Activated naive CD4-positive, alpha-beta T cell treated with anti-CD3 and anti-CD28 coated beads, Interleukin-2, amount 50 U/mL, for 72 hours (primary cell): ENCODE measurements at places on chromosomes 7 and 10. TPM values are rescaled to one million over a fixed set of nuclear protein-coding genes. Genes with fewer than 3 reads are reported as not detected.

- no peak for DNase-seq
These were observed 30.4 kb downstream of the KLRG2 start for GRCh38 chr7:139452958-139453672.

- peak; percentile 18 for DNase-seq
These were observed 1247.8 kb downstream of the GATA3 start for GRCh38 chr10:9302140-9302746.

- no peak for DNase-seq
These were observed 163.2 kb downstream of the SH2D4B start for GRCh38 chr10:80700760-80701444.

DNA sequence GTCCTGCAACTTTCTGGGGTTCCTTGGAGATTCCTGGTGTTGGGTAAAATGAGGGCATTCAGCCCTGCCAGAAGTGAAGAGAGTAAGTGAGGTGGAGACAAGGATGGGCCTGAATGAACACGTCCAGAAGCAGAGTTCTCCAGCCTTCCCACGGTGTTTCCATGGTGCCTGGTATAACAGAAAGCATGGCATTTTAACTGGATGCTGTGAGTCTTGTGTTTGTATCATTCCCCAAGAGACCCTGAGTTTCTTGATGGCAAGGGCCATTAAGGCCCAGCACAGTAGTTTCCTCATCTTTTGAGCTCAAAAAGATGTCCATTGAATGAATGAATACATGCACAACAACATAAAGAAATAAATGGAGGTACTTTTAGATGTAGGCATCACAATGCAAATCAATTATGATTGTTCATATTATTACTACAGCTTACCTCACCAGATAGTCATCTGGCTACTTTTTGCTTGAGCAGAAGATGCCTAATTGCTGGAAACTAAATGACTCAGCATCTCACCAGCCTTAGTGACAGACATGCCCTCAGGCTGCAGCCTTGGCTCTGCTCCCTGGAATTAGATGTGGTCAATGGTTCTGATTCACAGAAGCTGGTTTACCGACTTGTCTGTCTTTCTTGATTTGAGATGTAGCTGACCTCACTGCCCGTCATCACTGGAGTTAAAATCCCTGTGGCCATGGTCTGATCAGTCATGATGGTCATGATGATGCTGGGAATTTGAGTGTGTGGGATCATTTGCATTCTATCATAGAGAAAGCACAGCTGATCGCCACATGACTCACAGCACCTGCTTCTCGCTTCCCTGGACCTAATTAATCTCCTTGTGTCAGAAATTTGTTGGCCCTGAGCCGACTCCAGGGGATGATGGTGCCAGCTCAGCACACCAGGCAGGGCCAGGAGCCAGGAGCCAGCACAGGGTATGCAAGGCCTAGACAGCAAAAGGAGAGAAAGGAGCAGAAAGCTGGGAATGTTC lies 83.9 kb downstream of the CXCL12 start:
- DNase-seq = no peak

GRCh38 chr7:133625046-133625445 lies 372.2 kb downstream of the EXOC4 start:
- no peak for DNase-seq

DNA sequence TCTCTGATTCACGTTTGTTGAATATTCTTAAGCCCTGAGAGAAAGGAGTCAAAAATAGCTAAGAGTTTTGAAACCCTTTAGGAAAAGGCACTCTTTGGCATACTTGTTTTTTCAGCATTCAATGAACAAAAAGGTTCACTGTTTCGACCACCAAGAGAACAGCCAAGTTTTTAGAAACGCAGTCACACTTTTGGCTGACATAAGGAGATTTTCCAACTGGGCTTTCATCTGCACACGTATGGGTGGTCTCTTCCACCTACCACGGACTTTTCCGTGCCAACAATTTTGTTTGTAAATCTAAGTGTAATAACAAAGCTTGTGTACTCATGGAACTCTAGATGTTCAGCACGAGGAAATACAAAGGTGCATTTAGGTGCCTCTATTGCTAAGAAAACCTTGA lies 270.3 kb downstream of the WDR11 start:
- no peak for DNase-seq

GRCh38 chr10:17046989-17047388 lies 82.6 kb downstream of the CUBN start:
- no peak for DNase-seq

DNA sequence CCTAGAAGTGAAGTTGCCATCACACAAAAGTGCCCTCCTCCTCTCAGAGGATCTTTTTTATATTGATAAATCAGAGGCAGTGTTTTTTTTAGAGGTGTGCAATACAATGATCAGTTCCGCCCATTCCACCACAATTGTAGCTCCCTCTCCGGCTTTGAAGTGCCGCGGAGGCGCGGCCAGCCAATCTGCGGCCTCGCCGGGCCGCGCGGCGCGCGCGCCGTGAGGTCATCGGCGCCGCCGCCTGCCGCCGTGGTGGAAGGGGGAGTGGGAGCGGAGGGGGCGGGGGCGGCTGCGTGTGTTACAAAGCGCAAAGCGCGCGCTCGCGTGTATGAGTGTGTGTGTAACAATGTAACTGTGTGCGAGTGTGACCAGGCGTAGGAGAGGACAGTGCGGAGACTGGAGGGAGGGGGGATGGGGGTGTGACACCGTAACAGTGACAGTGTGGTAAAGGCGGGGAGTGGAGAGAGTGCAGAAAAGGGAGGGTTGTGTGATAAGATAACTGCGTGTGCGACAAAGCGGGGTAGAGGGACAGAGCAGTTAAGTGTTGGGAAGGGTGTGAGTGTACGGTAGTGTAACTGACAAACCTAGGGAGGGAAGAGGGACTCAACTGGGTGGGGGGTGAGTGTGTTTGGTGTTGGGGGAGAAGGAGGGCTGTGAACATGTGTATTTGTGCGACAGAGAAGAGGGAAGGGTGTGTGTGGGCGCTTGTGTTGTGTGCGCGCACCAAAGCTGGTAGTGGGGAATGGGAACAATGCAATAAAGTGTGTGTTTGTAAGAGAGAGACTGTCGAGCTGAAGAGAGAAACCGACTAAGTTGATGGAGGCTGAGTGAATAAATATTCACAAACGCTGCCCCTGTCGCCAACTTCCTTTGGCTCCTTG lies at the start of gene SP8:
Gene SP8, minus strand, starts transcription at position 108 of the 881 bp plus-strand sequence. Its CDS starts 88 bp downstream, at position 20.
- no peak for DNase-seq

- no peak for DNase-seq
These were observed 6.6 kb upstream of the CUZD1 start for GRCh38 chr10:122852261-122852660.

DNA sequence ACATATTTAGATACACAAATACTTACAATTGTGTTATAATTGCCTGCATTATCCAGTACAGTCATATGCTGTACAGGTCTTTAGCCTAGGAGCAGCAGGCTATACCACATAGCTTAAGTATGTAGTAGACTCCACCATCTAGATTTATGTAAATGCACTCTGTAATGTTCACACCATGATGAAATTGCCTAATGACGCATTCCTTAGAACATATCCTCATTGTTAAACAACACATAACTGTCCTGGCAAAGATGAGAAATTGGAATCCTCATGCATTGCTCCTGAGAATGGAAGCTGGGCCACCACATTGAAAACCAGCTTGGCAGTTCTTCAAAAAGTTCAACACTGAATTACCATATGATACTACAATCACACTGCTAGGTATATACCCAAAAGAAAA lies 1002.8 kb upstream of the CELF2 start:
- no peak for DNase-seq

- no peak for DNase-seq
These were observed 61.1 kb downstream of the MKI67 start for GRCh38 chr10:128064970-128065580.

- DNase-seq = no peak
These were observed 106.7 kb downstream of the USP6NL start for GRCh38 chr10:11504566-11505285.

- no peak for DNase-seq
These were observed 16.7 kb downstream of the UBTD1 start for GRCh38 chr10:97515271-97515978.

DNA sequence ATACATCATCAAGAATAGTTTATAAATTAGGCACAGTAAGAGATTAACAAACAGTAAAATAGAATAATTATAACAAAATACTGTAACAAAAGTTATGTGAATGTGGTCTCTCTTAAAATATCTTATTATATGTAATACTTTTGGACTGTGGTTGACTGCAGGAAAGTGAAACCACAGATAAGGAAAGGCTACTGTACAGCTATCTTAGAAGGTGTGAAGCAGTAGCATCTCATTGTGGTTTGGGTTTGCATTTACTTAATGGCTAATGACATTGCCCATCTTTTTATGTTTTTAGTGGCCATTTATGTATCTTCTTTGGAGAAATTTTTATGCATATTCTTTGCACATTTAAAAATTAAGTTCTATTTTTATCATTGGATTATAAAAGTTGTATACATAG lies 296.4 kb upstream of the MAGI2 start:
- DNase-seq = no peak

DNA sequence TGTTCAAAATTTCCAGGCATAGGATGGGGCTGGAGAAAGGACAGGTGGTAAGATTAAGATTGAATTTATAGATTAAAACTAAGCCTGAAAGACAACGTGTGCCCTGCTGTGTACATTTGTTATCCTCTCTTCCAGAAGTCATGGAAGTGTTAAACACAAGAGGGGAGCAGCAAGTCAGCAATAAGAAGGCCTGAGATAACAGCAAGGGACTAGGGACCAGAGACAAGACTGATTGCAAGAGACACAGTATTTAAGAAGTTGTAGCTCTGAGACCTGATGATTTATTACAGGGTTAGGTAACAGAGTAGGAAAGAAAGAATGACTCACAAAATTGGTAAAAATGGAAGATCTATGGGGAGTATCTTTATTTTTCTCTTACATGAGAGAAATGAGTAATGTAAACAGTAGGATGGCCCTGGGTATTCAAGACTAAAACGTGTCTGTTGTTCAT lies 55.7 kb upstream of the COL1A2 start:
- no peak for DNase-seq

DNA sequence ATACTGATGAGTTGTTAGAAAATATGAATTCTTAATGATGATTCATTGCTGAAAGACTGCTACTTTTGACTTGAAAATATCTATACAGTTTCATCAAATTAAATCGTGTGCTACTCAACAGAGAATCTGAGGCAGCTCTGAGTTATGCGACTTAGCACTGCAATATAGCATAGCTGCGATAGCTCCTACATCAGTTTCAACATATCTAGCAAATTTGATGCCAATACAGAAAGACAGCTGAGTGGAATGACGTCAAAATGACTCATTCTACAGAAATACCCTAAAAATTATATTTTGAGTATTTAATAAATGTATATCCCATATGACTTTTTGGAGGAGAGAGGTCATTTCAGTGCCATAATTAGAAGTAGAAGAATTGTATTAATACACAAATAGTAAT lies 1.1 kb upstream of the TARP start:
- DNase-seq = no peak

- DNase-seq = no peak
These were observed 196.3 kb downstream of the JCAD start for GRCh38 chr10:29862923-29863614.

GRCh38 chr7:96397936-96398598 lies 76.2 kb upstream of the SLC25A13 start:
- no peak for DNase-seq

DNA sequence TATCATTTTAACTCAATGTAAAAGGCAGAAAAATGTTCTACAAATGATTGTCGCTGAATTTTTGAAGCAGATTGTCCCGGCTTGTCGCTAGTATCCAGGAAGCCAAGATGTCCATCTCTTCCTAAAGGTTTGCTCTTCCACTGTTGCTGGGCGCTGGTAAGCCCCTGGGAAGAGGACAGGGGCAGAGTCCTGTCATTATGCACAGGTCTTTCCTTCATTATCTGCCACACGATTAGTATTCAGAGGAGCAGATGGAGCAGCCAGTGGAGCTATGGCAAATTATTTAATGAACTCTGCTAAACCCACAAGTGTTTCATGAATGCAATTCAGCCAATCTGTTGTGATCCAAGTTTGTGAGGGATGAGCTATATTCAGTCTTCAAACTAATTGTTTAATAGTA lies 499.1 kb upstream of the NRP1 start:
- DNase-seq = no peak

GRCh38 chr7:98795741-98796493 lies 73.9 kb downstream of the TMEM130 start:
- DNase-seq = no peak

DNA sequence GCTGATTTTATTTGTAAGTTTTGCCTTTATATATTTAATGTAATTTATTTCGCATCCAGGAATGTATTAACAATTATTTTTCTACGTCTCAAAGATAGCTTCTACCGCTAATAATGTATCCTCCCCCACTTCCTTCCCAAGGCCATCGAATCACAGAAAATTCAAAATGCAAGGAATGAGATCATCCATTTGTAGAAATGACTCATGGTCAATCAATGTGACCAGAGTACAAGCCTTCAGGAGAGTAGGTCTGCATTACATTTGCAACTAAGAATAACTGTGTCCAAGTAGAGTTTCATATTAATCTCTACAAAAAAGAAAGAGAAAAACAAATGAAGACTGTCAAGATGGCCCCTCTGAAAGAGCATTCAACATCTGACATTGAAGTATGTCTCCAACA lies 205.9 kb upstream of the PHF14 start:
- no peak for DNase-seq

GRCh38 chr7:155811560-155811894 lies 736 bp downstream of the SHH start:
- no peak for DNase-seq

- peak; percentile 72 for DNase-seq
These were observed at the start of gene FAM200A for GRCh38 chr7:99551767-99552463. TSS of gene FAM200A (minus strand) at chr7:99552114. CDS start at chr7:99548407, 3,707 bp downstream.

DNA sequence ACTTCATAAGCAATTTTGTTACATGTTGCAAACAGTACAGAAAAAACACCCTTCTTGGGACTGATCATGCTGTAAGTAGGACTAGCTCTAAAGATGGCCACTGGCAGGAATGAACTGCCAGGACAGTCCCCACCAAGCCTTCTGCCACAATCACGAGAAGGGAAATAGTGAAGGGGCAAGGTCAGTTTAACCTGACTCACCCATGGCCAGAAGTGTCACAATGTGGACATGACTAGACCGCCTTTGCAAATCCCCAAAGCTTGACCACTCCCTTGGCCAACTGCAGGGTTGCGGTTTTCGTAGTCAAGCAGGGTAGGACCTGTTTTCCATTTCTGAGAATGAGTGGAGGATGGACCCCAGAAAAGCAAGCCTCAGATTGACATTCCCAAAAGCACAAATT lies 19.4 kb upstream of the FRAT2 start:
- no peak for DNase-seq

The MYL10 gene
- total RNA-seq = not detected

The PAPOLB gene
- not detected for total RNA-seq

The HOXA9 gene
- total RNA-seq = not detected

The ST8SIA6 gene
- total RNA-seq = 0.10 TPM

The FAM25G gene
- not detected for total RNA-seq

The CYP26C1 gene
- total RNA-seq = not detected

The SFTPA1 gene
- not detected for total RNA-seq

The NEUROG3 gene
- 0.18 TPM for total RNA-seq

The MEPCE gene
- 83.5 TPM for total RNA-seq

The CTAGE15 gene
- total RNA-seq = not detected

The ST7 gene
- 5.8 TPM for total RNA-seq

The NRAP gene
- not detected for total RNA-seq

The NPY4R2 gene
- total RNA-seq = not detected
